ACHN (cell line): ENCODE measurements at places on chromosomes 2 and 18.

GRCh38 chr2:85754313-85755095, 713 bp downstream of the ATOH8 start:
- DNase-seq = no peak

- peak; percentile 37 for DNase-seq
These were observed 5.3 kb downstream of the SPC25 start for GRCh38 chr2:168884975-168885374.

DNA sequence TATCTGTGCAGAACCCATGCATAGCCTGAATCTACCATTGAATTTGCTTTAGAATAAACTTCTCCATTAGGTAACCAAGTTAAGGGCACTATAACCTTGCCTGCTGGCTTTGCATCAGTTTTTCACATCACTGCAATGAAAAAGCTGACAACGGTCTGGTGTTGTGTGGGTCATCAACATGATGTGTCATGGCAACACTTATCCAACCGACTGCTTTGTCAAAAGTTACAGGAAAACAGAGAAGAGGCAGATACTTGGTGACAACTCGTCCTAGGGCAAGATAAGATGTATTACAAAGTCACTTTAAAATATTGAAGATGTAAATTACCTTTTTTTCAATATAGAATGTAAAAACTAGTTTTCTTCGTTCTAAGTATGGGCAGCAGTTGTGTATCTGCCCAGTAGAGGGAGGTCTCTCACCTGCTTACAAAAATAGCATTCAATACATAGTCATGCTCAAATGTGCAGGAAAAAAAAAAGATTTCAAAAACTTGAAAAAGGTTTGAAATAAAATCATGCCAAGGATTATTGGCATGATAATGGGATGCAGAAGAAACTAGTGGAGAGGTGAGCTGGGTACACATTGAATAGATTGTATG, 96.3 kb downstream of the EVA1A start:
- peak; percentile 43 for DNase-seq

GRCh38 chr18:45788861-45789260, 36.6 kb upstream of the SIGLEC15 start:
- DNase-seq = no peak

GRCh38 chr2:113780472-113780871, 24.0 kb upstream of the SLC35F5 start:
- no peak for DNase-seq

DNA sequence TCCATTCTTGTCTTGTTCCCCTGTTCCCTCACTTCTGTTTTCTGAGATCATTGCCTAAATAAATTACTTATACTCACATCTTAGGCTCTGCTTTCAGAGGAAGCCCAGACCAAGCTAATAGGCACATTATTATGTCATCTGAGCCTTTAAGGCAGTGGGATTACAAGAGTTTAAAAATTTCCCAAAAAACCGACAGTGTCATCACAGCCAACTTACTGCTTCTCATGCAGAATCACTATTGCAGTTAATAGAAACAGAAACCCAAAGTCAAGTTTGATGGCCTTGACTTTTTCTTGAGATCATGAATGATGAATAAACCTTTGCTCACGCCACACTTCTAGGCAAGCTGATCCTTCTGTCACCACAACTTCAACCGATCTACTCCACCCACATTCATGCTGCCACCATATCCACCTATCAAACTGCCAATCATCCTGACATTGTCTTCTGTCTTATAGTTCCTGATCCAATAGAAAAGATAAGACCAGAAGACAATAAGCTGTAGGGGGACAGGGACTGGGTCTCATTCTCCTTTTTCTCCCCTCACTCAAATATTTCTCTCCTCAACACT, 142.7 kb upstream of the CREB1 start:
- DNase-seq = no peak

DNA sequence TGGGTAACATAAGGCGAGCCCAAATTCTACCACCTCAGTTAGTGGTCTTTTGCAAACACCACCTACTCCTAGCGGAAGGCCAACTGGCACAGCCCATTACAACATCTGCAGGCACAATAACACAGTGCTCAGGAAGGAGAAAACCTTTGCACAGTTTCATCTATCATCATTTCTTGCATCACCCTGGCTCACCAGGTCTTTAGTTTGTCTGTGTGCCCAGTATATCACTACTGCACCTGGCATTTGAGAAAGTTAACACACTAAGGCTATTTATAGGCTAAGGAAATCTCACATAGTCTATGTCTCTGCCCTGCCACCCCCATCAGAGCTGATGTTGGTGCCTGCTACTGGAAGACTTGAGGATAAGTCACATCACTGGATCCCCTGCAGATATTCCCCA, 484.0 kb downstream of the SATB2 start:
- no peak for DNase-seq

GRCh38 chr2:192333642-192334041, 138.9 kb upstream of the TMEFF2 start:
- no peak for DNase-seq

- DNase-seq = no peak
These were observed 34.1 kb upstream of the STAT1 start for GRCh38 chr2:191048073-191048472.

GRCh38 chr2:202530038-202530437, 104.7 kb upstream of the FAM117B start:
- no peak for DNase-seq

GRCh38 chr2:120391911-120392665, 46.2 kb downstream of the INHBB start:
- DNase-seq = no peak

GRCh38 chr2:30098266-30099005, 48.4 kb upstream of the YPEL5 start:
- no peak for DNase-seq

DNA sequence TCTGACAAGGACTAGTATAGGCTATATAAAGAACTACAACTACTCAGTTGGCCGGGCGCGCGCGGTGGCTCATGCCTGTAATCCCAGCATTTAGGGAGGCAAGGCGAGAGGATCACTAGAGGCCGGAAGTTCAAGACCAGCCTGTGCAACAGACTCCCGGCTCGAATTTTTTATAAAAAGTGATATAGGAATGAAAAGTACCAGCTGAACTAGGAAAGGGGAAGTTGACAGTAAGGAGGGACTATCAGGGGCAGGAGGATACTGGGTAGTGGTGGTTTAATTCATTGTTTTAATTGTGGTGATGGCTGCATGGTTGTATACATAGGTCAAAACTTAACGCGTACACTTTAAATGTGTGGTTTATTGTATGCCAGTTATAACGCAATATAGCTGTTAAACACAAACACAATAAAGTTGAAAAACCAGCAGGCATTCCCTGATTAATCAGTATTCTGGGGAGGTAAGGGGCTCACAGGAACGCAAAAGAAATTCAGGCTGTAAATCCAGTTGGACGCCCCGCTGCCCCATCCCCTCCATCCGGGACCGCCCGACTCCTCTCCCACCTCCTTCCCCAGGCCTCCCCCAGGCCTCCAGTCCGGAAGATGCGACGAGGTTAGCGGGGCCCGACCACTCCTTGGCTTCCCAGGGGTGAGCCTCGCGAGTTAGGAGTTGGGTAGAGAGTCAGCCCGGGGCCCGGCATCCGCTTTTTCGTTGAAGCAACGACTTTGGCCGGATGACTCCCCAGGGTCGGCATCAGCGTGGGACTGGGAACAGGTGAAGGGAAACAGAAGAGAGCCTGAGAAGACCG, 746 bp upstream of the POLR1B start:
- DNase-seq = peak; percentile 76

DNA sequence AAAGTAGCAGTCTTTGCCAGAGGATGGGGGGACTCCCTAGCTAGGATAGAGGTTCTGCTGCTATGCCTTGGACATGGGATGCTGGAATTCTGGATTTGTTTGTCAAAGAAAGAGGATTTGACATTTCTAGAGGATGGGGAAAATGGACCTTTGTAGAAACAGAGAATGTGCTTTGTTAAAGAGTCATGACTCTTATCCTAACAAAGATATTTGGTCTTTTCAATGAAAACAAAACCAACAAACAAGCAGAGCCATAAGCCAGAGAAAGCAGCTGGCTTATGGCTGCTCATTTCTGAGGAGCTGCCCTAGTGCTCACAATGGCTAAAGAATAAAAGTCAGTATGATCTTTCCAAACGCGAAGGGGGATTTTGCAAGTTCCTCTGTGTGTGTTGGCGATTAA, 40.8 kb upstream of the MAPRE2 start:
- no peak for DNase-seq

DNA sequence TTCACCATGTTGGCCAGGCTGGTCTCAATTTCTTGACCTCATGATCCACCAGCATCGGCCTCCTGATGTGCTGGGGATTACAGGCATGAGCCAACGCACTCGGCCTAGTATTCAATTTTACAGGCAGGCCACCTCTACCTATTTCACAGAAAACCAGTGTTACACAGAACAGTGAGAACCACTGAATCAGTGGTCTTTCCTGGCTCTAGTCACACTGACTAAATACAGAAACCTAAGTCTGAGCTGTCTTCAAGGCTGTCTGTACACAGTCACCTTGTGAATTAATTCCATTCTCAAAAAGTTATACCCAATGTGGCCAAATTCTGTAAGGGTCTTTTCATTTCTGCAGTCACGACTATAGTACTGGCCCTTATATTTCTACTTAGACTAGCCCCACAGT, 3.5 kb downstream of the RNF149 start:
- no peak for DNase-seq

GRCh38 chr2:172996387-172996961, 79.2 kb upstream of the MAP3K20 start:
- no peak for DNase-seq

GRCh38 chr18:12750076-12750714, 47.4 kb downstream of the PSMG2 start:
- DNase-seq = no peak

DNA sequence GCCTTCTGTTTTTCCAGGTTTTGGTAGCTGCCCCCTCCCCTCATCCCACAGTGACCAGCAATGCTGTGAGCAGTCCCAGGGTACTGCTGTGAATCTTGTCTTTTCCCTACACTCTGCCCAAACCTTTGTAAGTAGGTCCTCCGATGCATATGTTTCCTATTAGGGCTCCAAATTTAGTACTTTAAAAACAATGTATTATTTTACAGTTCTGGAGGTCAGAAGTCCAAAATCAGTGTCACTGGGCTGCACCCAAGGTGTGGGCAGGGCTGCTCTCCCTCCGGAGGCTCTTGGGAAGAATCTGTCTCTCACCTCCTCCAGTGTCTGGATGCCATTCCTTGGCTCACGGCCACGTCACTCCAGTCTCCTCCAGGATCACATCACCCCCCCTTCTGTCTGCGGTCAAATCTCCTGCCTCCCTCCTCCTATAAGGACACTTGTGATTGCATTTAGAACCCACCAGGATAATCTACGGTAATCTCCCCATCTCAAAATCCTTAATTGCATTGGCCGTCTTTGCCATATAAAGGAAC, 208.5 kb downstream of the SH3BP4 start:
- no peak for DNase-seq

GRCh38 chr2:19812166-19812565, 89.6 kb downstream of the TTC32 start:
- no peak for DNase-seq

- no peak for DNase-seq
These were observed 53.3 kb downstream of the LONRF2 start for GRCh38 chr2:100268986-100269385.

DNA sequence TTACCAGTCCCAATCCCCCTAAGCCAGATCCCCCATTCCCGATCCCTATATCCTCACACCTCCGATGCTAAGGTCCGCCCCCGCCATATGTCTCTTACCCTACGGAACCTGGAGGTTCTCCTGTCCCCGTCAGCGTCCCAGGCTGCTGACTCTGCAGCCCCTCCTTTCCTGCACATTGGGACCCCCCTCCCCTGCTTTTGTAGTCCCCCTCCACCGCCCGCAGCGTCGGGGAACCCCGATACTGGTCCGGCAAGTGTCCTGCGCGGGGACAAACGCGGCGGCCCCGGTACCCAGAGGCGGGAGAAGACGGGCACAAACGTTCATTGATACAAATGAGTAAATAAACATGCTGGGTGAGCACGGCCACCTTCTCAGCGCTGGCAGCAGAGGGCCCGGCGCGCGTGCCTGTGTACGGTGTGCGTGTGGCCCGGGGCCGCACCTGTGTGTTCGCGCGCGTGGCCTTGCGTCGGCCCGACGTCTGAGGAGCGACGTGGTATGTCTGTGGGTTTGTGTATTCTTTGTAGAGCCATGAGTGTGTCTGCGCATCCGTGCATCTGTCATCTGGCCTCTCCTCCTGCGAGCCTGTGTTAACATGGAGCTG, 2.0 kb upstream of the CYP26B1 start:
- DNase-seq = no peak

DNA sequence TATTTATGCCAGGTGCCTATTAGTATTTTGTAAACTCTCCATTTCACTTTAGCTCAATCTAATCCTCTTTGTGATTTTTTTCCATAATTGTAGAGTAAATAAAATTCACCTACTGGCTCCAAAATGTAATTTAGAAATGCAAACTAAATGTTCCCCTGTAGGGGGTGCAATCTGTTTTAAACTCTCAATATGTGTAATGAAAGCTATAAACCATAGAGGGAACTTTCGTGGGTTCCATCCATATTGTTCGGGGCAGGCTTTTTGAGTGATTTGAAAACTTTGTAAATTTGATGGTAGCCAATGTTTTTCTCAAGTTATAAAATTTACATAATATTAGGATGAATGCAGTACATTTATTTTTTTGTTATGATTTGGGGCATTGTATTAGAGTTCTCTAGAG, 49.4 kb downstream of the TSPYL6 start:
- peak; percentile 76 for DNase-seq

- peak; percentile 8 for DNase-seq
These were observed 16.0 kb upstream of the SNORC start for GRCh38 chr2:232854082-232854481.

- DNase-seq = peak; percentile 60
These were observed 59.6 kb downstream of the SP110 start for GRCh38 chr2:230160112-230160660.

GRCh38 chr2:105082107-105082506, 44.2 kb downstream of the MRPS9 start:
- no peak for DNase-seq

DNA sequence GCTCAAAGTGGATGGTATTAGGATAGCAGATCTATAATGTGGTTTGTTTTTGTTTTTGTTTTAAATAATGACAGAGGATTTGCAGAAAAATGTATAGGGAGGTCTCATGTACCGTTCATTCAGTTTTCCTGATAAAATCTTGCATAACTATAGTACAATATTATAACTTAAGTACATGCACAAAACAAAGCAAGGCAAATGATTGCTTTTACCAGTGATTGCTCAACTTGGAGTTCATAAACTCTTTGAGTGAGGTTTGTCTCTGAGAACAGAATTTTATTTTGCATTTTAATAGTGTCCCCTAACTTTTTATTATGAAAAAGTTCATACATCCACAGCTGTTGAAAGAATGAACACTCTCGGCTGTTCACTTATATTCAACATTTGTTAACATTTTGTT, 96.6 kb downstream of the MAP4K4 start:
- no peak for DNase-seq

DNA sequence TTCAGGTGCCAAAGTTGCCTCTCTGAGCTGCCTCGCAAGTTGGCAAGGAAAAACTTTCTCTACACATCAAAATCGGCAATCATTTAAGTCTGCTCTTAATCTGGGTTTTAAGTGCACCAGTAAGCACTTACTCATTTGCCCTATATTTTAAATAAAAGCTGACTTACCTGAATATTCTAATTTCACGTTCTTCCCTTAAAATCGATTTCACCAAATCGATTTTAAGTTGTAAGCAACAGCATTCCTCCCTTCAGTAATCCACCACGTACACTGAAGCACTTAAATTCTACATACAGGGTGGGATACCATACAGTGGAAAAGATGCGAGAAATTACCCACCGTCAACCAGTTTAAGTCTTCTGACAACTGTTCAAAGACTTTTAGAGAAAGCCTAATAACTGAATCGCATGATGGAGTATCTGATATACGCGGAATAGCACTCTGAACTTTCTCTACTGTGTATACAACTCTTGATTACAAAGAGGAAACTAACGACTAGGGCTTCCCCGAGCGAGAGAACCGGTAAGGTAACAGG, 1.6 kb downstream of the PPP3R1 start:
- no peak for DNase-seq
